ENCODE measurements at places on chromosomes 4 and X.

DNA sequence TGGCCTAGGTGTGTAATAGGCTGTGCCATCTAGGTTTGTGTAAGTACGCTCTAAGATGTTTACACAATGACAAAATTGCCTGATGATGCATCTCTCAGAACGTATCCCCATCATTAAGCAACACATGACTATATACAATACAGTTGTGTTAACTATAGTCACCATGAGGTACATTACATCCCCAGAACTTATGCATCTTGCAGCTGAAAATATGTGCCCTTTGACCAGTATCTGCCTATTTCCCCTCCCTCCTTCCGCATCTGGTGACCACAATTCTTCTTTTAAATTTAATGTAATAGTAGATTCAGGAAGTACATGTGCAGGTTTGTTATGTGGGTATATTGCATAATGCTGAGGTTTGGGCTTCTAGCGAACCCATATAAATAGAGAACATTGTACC, 239.8 kb upstream of the IL1RAPL1 start:
- no peak for DNase-seq

DNA sequence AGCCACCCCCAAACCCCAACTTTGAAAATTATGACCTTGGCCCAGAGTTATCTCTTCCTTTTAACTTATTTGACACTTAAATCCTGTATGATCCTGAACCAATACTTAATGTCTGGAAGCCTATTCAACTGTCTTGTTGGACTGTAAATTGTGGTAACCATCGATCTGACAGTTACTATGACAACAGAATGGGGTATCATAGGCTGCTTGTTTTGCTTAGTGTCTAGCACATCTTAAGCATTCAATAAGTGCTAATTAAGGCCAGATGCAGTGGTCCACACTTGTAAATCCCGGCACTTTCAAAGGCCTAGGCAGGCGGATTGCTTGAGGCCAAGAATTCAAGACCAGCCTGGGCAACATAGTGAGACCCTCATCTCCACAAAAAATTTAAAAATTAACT, 175.0 kb downstream of the APBB2 start:
- DNase-seq = no peak

DNA sequence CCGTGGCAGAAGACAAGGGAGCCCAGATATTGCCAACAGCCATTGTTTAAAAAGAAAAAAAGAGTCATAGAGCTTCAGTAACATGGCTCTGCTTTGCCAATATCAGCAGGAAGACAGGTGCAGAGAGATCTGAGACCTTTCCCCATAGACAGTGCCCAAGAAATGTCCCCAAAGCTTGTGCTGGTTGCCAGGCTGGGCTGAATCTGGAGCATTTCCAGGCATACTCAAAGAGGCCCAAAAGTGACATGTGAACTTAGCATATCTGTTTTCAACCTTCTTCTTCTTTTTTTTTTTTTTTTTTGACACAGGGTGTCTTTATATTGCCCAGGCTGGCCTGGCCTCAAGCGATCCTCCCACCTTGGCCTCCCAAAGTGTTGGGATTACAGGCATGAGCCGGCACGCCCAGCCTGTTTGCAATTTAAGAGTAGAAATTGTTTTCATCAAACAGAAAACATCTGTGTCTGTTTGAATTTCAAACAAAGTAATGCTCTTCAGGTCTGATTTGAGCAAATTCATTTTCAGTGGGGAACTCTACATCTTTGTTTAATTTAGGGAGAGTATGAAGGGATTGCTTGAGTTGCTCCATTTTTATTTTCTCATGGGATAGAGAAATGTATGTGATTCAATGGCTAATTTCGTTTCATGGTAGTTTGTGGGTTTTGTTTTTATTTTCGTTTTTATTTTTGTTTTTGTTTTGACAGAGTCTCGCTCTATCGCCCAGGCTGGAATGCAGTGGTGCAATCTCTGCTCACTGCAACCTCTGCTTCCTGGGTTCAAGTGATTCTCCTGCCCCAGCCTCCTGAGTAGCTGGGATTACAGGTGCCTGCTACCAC, 56.6 kb upstream of the RBM47 start:
- no peak for DNase-seq

DNA sequence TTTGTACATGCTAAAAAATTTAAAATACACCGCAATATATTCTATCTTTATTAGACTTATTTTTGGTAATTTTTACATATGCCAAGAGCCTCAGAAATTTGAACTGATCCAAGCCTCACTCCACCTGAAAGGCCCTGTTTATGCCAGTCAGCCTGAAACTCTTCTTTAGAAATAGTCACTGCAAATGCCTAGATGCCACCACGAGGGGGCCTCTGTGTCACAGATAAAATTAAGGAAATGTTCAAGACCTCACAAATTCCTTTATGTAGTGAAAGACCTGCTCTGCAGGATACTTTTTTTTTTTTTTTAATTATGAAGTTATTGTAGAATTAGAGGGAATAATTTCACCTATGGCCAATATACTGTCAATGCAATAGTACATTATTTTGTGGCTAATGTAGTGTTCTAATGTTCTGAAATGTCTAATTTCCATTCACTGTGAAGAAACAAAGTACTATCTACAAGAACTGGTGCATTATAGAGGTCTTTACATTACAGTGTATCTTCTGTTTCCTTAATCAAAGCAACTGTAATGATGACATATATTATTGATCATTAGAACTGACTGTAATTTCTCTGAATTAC, 69.8 kb downstream of the DTHD1 start:
- DNase-seq = no peak

GRCh38 chrX:17788956-17789562, 51.8 kb downstream of the SCML1 start:
- no peak for DNase-seq

- no peak for DNase-seq
Measured at GRCh38 chr4:110287130-110287529, 88.7 kb upstream of the ELOVL6 start.

- DNase-seq = no peak
Measured at GRCh38 chr4:15771216-15772058, 6.7 kb upstream of the CD38 start.

- no peak for DNase-seq
Measured at GRCh38 chr4:3851881-3852280, 85.7 kb downstream of the ADRA2C start.

DNA sequence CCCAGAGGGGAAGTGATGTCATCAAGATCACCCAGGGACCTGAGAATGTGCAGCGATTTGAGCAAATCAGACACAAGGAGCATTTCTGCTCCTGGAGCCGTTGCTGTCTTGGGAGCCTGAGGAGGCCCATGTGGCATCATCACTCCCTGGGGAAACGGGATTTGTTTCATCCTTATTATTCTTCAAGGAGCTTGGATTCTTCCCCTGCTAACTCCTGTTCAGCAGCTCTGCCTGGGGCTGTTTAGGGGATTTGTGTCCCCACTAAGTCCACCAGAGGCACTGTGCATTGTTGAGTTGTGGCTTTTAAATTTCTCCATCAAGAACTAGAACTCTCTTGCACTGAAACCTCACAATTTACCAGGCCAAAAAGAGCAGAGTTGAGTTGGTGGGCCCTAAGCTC, 104.2 kb upstream of the MSX1 start:
- no peak for DNase-seq

GRCh38 chr4:6733358-6734164, 17.6 kb downstream of the BLOC1S4 start:
- DNase-seq = no peak

- DNase-seq = no peak
Measured at GRCh38 chrX:64152857-64153256, 52.7 kb downstream of the AMER1 start.

DNA sequence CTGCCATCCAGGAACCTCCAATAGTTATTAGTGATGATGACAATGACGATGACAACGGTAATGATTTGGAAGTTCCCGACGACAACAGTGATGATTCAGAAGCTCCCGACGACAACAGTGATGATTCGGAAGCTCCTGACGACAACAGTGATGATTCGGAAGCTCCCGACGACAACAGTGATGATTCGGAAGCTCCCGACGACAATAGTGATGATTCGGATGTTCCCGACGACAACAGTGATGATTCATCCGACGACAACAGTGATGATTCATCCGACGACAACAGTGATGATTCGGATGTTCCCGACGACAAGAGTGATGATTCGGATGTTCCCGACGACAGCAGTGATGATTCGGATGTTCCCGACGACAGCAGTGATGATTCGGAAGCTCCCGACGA, 14.7 kb downstream of the CXCR3 start:
- DNase-seq = no peak

DNA sequence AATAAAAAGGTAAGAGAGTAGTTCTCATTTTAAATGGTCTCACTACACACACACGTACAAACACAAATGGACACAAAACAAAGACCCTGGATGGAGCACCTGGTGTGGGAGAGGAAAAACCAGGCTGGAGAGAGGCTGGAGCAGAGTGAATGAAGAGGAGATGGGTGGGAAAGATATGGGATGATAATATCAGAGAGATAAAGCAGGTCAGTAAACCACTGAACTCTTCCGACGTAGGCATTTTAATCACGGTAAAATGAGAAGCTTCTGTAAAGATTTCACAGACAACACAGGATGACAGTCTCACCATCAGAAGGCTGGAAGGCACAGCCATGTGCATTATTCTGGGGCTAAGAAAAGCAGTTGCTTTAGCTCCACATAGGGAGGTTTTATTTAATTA, 532.8 kb downstream of the KCNIP4 start:
- no peak for DNase-seq

DNA sequence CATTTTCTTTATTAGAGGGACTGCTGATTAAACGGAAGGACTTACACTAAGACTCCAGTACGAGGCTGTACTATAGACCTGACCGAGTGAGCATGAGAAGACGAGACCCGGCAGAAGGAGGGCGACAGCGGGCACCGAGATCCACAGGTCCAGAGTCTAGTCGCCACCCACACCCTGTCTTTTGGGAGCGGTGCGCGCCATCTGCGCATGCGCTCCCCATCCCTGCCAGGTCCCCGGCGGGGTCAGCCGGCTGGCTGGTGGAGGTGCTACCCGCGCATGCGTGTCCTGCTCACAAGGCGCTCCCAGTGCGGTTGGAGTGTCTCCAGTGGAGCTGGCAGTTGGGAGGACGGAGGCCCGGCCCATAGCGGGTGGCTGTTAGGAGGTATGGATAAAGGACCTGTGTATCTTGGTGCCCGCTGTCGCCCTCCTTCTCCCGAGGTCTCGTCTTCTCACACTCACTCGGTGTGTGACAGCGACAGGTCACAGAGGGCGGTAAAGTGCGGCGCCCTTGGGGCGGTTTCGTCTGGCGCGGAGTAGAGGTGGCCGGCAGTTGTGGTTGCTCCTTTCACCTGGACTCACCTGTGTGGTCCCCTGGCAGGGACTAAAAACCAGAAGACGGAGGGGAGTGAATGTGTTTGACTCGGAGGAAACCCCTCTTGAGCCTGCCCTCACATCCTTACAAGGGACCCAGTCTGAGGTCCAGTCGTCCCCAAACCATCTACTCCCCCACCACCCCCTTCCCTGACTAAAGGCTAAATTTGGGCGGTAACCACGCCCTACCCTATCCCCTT, 7.6 kb upstream of the HSD17B10 start:
- peak; percentile 44 for DNase-seq

GRCh38 chr4:26573389-26573794, 10.5 kb upstream of the TBC1D19 start:
- no peak for DNase-seq

- DNase-seq = no peak
Measured at GRCh38 chr4:105230287-105230686, 83.6 kb downstream of the TET2 start.

- peak; percentile 96 for DNase-seq
Measured at GRCh38 chr4:7365462-7366179, 69.1 kb downstream of the PSAPL1 start.

DNA sequence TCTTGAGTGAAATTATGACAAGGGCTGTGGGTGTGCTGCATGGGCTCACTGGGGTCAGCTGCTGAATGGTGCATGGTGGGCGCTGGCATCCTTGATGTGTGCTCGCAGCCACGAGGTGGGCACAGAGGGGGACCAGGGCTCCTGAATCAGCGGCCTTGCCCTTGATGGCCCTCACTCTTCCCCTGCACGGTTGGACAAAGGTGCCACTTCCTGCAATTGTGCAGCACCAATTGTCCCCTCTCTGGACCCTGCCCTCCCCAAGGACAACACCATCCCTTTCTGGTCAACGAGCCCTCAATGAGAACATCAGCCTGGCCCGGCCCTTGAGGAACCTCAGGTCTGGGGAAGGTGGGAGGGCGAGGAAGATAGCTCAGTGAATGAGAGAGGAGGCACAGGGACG, 16.1 kb downstream of the ABLIM2 start:
- no peak for DNase-seq

DNA sequence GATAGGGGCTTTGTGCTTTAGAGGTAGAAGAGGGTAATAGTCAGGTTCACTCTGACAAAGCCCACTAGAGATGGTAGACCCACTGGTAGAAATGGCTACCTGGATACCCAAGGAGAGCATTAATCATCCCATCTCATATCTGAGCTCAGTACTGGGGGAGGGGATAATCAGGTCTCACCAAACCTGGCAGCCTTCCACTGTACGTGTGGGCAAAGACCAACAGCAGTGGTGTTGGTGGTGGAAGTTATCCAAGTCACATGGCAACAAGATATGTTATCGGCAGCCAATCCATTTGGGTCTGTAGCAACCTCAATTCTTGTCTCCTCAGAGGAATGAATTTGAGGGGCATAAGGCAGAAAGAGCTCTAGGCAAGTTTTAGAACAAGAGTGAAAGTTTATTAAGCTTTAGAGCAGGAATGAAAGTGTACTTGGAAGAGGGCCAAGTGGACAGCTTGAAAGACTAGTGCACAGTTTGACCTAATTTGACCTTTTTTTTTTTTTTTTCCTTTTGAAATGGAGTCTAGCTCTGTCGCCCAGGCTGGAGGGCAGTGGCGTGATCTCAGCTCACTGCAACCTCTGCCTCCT, 67.0 kb upstream of the CXCL13 start:
- no peak for DNase-seq

- DNase-seq = no peak
Measured at GRCh38 chrX:95063554-95063953, 1389.5 kb downstream of the FAM133A start.

GRCh38 chrX:135695471-135695870, 18.0 kb upstream of the CT45A1 start:
- DNase-seq = no peak

GRCh38 chr4:107799669-107800450, 24.9 kb upstream of the SGMS2 start:
- no peak for DNase-seq

GRCh38 chr4:80507077-80507476, 171.5 kb downstream of the CFAP299 start:
- DNase-seq = no peak

GRCh38 chr4:139188648-139189416, 11.8 kb upstream of the ELF2 start:
- DNase-seq = no peak

GRCh38 chr4:153641532-153641931, 42.5 kb upstream of the TLR2 start:
- DNase-seq = no peak

GRCh38 chrX:154827194-154828015, 7.1 kb downstream of the SMIM9 start:
- DNase-seq = no peak

DNA sequence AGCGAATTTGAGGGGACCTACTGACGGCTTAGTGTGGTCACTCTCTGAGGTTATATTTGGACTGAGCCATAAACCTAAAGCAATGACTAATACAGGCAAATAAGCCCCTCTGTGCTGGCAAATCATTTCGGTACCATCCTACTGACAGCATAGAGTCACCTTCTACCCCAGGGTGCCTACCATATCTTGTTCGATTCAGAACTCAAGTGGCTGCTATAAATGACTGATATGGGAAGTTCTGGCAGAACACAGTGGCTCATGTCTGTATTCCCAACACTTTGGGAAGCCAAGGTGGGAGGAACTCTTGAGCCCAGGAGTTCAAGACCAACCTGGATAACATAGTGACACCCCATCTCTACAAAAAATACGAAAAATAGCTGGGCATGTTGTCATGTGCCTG, 226.1 kb upstream of the MBNL3 start:
- no peak for DNase-seq
